ENCODE measurements at places on chromosomes 13 and 19. TPM values are rescaled to one million over a fixed set of nuclear protein-coding genes. Genes with fewer than 3 reads are reported as not detected.

Gene INSR
- total RNA-seq: 19.9 TPM

Gene C13orf42
- total RNA-seq: not detected

Gene ITGBL1
- total RNA-seq: 183 TPM

Gene LRRC4B
- total RNA-seq: 0.30 TPM

Gene ZGLP1
- total RNA-seq: 0.23 TPM

Gene TMEM255B
- 3.0 TPM for total RNA-seq

Gene ABCA7
- 8.4 TPM for total RNA-seq

Gene IZUMO2
- not detected for total RNA-seq

Gene GRIK5
- total RNA-seq: not detected

Gene DPP9
- 18.1 TPM for total RNA-seq

Gene SAFB
- 50.3 TPM for total RNA-seq

Gene ETV2
- 0.23 TPM for total RNA-seq

Gene TTC9B
- not detected for total RNA-seq

Gene CAPS
- 2.3 TPM for total RNA-seq

Gene ZNF382
- total RNA-seq: 7.3 TPM

Gene MATK
- 0.70 TPM for total RNA-seq

Gene PRODH2
- total RNA-seq: not detected

Gene SLC35E1
- total RNA-seq: 15.9 TPM

Gene TEX29
- 3.6 TPM for total RNA-seq

Data from smooth muscle cell of the coronary artery (primary cell).